ENCODE measurements at places on chromosomes 4 and X.

GRCh38 chr4:83230928-83231327 is 53.7 kb downstream of the COQ2 start:
- no peak for DNase-seq

DNA sequence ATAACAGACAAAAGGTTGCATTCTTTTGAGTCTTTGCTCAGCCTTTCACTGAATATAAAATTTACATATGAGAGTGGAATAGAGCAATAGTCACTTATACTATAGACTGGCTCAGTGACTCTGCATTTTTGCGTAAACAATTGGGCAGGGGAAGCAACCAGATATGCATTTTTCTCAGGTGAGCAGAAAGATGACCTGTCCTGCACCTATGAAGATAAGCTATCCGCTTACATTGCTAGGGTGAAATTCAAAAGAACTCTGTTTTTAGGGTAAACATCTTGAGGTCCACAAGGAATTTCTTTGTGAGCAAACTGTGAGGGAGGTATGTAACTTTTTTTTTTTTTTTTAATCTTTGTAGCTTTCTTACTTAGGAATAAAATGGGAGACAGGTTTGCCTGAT is 602.4 kb upstream of the PRKX start:
- DNase-seq = no peak

GRCh38 chr4:2260344-2261109 is 1.4 kb downstream of the MXD4 start:
- DNase-seq = no peak

- no peak for DNase-seq
Measured at GRCh38 chr4:7007944-7008343, 35.2 kb upstream of the TADA2B start.

DNA sequence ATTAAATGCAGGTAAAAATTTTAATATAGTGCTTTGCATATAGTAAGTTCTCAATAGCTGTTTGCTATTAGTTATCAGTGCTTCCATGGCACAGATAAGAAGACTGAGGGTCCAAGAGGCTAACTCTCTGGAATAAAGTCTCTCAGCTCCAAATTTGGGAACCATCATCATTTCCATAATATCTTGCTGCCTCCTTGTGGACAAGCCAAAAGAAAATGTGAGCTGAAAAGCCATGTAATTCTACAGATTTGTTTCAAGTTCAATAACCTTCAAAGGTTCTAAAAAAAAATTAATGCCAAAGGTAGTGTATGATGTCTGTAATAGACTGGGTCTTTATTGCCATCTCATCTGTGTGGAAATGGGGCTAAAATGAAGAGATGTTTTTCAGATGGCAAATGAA is 136.9 kb upstream of the VCX start:
- no peak for DNase-seq

DNA sequence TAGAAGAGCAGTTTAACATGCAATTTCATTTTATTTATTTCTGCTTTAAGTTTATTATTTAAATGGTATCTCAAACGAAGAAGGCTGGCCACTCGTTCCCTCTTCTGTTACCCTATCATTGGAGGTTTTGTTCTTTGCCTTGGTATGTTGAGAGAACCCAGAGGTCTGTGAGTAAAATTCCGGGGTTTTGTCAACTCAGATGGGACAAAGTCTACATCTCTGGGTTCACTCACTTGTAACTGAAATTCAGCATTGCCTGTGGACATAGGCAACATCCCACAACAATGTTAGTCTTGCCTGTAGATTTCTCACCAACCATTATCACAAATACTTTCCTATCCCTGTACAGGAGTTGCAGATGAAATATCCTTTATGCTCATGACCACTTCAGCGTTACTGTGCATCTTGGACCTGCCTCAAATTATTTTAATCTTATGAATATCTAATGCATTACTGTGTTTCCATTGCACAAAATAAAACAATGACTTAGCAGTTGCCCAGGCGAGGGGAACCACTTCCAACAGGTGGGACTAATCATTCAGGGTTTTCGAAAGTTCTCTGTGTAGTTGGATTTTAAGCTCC is 33.5 kb upstream of the CD99 start:
- no peak for DNase-seq

GRCh38 chr4:16952462-16952871 is 54.0 kb upstream of the LDB2 start:
- no peak for DNase-seq

- DNase-seq = no peak
Measured at GRCh38 chrX:31314921-31315320, 243.1 kb upstream of the FTHL17 start.

Measured in stimulated activated CD4-positive, alpha-beta T cell treated with anti-CD3 and anti-CD28 coated beads, Interleukin-4, amount 100 ng/mL, for 4 hours (primary cell).